ENCODE measurements at places on chromosomes 16 and 17.

DNA sequence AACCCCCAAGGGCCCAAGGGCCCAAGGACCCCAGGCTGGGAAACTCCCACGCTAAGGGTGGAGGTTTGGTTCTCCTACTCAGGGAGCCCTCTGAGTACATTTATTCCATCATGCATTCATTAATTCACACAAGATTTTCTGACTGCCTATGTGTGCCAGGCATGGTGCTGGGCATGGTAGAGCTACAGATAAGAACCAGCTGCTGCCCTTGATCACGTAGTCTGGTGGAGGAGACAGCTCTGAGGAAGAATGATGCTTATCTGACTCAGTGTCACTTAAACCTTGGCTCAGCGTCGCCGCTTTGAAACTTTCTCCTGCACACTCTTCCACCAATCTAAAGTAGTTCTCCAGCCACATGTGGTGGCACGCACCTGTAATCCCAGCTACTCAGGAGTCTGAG is 3.6 kb upstream of the ARL4D start:
- DNase-seq, result no peak

GRCh38 chr16:70744366-70744765 is 56.6 kb downstream of the VAC14 start:
- DNase-seq, result no peak

- no peak for DNase-seq
Observed at GRCh38 chr17:79992649-79993389, 42.9 kb downstream of the TBC1D16 start.

- DNase-seq, result no peak
Observed at GRCh38 chr17:78842881-78843565, 2.4 kb upstream of the USP36 start.

DNA sequence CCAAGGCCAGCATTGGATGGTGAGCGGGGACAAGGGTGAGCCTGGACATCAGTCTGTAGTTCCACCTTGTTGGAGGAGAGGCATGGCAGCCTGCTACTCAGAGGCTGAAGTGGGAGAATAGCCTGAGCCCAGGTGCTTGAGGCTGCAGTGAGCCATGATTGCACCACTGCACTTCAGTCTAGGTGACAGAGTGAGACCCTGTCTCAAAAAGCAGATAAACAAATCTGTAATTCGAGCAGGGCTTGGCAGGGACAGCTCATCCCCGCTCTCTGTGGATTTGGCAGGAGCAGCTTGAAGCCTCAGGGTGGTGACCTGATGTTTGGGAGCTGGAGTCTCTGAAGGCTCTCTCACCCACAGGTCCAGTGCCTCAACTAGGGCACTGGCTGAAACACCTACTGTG is 38.6 kb upstream of the ZCCHC14 start:
- no peak for DNase-seq

DNA sequence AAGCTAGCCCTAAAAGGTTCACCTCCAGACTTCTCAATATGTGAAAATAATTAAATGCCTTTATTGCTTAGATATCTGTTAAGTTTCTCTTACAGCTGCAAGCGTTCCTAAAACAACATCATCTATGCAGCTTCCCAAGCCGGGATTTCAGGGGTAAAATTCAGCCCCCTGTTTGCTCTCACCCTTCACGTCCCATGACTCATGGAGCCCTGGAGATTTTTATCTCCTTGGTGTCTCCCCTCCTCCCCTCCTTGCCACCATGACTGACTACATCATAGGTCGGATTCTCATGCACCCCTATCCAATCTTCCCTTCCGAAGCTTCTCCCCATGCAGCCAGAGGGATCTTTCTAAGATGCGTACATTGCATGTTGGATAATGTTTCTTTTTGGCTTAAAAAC is 21.0 kb upstream of the CACNG4 start:
- no peak for DNase-seq

DNA sequence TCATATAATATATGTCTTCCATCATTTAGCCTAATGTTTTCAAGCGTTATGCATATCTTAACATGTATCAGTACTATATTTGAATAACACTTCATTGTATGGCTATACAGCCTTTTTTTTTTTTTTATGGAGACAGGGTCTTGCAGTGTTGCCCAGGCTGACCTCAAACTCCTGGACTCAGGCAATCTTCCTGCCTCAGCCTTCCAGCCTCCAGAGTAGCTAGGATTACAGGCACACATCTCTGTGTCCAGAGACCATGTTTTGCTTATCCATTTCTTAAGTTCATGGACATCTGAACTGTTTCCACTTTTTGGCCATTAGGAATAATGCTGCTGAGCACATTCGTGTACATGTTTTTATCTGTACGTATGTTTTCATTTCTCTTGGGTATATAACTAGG is 7.8 kb downstream of the BPTF start:
- DNase-seq, result no peak

DNA sequence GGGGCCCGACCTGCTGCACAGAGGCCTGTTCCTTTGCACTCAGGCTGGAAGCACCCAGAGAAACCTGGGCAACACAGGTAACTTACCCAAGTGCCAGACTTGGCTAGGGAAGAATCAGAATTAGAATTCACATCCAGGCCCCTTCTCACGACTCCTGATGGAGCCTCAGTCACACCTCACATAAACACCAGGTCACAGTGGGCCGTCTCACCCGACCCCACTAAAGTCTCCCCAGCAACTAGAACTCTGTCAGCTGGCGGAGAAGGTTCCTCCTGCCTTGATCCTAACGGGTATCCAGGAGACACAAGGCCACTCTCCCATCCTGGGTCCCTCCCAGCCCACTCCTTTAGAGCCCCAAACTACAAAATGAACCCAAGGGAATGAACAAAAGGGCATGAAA is 6.4 kb downstream of the TK2 start:
- DNase-seq, result no peak

DNA sequence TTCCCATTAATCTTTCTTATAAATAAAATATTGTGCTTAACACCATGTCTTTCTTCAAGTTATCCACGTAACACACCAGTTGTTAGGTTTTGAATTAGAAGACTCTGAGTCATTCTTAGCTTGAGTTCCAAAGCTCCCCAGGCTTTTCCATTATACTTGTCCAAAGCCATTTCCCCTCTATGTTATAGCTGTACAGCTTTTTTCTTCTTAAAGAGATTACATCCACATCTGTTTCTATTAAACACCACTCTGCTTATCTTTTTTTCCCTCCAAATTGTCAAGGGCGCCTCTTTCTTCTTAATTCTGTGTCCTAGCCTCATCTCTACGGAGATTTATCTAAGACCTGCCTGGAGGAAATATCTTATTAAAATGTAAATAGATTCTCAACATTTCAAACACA is 139.4 kb upstream of the CPHXL start:
- no peak for DNase-seq

DNA sequence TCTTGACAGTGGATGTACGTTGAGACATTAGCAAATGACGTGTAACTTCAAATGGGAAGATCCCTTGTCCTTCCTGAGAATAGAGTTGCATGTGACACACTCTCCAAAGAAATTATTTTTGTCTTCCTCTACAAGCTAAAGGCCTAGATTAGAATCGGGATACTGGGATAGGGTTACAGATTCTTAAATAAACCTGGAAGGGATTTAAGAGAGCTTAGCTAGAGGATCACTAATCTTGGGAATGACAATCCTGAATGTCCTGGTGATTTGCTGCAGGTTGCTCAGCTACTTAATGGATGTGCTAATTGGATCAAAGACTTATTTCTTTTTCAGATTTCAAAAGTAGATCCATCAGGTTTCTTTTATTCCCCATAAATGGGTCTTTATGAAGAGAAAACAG is 101.9 kb downstream of the KCNJ2 start:
- DNase-seq, result peak; percentile 23

- peak; percentile 26 for DNase-seq
Observed at GRCh38 chr16:56191156-56191815, at the start of gene GNAO1. Gene GNAO1, plus strand, starts transcription at chr16:56191489. Its CDS starts 747 bp downstream, at chr16:56192236.

DNA sequence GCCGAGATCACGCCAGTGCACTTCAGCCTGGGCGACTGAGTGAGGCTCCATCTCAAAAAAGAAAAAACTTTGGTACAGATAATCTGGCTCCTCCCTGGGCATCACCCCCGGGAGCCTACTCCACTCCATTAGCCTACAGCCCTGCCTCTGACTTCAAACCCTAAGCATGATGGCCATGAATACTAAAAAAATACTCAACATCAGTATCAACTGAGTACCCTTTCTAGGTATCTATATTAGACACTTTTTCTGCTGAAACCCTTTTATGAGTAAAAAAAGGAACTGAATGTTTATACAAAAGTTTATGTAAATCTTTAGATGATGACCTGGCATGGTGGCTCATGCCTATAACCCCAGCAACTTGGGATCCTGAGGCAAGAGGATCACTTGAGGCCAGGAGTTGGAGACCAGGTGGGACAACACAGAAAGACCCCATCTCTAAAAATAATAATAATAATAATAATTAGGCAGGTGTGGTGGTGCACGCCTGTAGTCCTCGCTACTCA is 6.9 kb downstream of the RDM1 start:
- no peak for DNase-seq

DNA sequence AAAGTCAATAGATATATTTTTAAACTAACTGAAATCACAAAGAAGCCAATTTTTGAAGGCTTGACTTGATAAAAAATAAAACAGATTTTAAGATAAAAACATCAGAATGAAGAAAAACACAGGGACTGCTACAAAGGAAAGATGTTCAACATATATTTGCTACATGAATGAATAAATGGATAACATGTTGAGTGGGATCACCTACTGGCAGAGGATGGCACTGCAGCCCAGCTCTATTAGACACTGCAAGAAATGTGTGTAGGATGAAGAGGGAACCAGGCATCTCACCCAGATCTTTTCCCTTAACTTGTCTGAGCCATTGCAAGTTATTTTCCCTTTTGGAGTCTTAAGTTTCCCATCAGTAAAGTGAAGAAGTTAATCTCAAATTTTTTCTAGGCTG is 4.2 kb downstream of the AIPL1 start:
- no peak for DNase-seq

Measured in D721Med (cell line).